ENCODE measurements at places on chromosomes 4 and X.

DNA sequence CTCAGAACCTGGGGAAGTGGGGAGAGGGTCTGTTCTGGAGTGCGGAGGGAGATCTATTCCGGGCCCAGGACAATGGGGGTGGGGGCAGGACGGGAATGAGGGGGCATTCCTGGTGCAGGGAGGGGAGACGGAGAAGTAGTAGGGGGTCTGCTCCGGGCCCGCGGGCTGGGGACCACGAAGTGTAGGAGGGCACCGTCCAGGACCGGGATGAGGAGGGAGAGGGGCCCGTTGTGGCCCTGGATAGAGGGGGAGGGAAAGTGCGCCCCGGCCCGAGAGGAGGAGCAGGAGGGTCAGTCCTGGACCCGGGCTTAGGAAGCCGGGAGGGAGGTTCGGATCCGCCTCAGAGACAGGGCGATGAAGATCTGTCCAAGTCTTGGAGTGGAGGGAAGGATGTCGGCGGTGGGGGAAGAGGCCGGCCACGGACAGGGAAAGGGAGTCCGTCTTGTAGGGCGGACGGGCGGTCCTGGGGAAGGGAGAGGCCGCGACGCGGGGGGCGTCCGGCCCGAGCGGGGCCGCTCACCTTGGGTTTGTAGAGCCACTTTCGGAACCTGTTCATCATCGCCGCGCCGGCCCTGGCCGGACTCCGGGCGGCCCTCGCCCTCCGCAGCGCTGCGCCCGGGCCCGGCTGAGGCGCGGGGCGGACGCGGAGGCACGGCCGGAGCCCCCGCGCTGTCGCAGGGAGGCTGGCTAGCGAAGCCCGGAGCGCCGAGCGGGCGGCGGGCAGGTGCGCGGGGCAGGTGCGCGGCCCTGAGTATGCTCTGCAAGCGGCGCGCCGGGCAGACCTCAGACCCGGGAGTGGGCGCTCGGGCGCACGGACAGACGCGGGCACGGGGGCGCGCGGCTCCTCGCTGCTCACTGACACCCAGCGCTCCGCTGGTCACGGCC, at the start of gene ZFYVE28:
ZFYVE28 (minus strand) TSS at position 881 of the 885 bp plus-strand sequence; CDS start at position 559, 322 bp downstream.
- no peak for DNase-seq

DNA sequence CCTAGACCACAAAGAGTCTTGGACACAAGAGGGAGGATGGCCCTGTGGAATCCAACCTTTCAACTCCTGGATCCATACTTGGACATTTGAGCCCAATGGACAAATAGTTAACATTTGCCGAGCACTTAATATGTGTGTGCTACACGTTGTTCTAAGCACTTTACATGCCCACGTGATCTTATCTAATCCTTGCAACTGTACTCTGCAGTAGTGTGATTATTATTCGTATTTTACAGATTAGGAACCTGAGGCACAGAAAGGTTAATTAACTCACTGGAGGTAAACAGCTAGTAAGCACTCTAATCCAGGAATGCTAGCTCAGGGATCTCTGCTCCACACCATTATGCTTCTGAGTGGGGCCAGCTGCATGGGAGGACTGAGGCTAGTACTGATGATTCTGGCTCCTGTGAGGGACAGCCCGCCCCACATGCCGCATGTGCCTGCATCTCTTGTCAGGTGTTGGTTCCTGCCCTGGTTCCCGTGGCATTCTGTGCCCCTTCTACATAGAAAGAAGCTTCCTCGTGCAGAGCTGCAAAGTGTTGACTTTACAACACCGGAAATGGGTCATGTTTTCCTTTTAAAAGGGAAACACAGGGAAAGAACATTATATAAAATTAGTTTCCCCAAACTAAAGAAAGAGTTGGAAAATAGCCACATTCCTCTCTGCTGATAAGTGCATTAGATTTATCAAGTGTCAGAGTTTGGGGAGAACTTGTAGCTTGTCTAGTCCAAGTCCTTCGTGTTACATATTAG, 34.8 kb downstream of the PLAC1 start:
- no peak for DNase-seq

GRCh38 chr4:81148576-81148975, 66.4 kb downstream of the PRKG2 start:
- no peak for DNase-seq

GRCh38 chrX:40440866-40441265, 139.9 kb upstream of the ATP6AP2 start:
- DNase-seq, result no peak

- DNase-seq, result no peak
These were observed 615.4 kb upstream of the ZFP42 start for GRCh38 chr4:187380181-187380581.

GRCh38 chrX:37679888-37680287, 5.7 kb upstream of the XK start:
- no peak for DNase-seq

DNA sequence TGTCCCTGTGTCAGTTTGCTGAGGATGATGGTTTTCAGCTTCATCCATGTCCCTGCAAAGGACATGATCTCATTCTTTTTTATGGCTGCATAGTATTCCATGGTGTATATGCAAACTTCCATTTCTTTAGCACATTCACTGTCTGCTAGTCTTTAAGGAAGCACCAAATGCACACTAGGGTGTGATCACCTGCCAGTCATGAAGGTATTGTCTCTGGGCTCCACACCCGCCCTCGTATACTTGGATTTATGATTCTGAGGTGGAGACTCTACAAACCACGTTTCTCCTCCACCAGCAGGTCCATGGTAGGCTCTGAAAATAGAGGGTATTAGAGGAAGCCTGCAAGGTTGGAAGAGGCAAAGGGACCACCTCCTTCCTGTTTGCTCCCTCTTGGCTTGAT, 75.9 kb upstream of the MAML3 start:
- no peak for DNase-seq

DNA sequence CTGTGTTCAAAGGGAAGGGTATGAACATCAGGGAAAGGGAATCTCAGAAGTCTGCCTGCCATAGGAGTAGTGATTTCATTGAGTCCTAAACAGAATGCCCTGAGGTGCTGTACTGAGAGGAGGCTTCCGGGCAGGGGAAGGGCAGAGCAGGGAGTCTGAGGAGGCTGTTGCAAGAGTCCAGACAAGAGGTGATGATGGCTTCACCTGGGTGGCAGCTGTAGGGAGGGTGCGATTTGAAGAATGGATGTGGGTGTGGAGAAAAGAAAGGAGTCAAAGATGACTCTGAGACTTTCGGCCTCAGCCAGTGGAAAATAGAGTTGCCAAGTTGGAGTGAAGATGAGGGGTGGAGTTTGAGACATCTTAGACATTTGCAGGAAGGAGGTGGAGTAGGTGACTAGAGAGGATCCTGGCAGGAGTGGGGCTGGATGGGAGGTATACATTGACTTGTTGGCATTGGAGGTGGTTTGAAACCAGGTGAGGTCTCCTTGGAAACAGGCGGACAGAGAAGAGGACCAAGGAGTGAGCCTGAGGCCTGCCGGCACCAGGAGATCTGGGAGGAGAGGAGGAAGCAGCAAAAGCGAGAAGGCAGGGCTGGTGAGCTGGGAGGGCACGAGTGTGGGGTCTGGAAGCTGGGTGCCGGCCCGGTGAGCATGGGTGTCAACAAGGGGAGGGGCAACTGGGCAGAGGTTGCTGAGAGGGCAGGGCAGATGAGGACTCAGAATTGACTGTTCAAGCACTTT, 24.2 kb downstream of the TBC1D14 start:
- DNase-seq, result no peak

DNA sequence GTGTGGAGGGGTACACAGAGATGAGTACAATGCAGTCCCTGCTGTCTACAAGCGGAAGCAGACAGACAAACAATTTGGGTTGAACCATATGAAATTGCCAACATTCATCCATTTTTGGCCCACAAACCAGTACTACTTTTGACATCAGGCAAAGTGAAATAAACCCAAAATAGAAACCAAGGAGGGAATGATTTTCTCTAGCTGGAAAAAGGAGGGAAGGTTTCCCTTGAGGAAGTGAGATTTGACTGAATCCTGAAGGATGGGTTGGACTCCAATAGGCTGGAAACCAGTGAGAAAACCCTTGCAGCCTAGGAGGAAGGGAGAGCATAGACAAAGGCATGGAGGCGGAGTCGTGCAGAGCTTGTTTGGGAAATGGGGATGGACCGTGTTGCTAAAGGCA, 63.5 kb upstream of the PJA1 start:
- DNase-seq, result no peak

DNA sequence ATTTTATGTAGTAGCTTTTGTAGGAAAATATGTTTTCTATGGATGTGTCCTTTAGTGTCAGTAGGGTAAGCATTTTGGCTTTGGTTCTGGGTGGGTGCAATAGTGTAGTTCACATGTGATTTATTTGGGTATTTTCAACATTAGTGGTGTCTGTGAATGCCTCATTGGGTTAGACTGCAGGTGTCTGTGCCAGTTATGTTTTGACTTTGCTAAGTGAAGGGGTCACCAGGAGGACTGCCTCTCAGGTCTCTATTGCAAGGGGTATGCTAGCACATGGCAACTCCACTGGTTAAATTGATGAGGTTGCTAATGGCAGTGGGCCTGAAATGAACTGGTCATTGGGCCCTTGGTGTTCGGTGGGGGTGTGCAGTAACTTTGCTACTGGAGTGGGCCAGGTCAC, 467.1 kb downstream of the NAF1 start:
- no peak for DNase-seq

DNA sequence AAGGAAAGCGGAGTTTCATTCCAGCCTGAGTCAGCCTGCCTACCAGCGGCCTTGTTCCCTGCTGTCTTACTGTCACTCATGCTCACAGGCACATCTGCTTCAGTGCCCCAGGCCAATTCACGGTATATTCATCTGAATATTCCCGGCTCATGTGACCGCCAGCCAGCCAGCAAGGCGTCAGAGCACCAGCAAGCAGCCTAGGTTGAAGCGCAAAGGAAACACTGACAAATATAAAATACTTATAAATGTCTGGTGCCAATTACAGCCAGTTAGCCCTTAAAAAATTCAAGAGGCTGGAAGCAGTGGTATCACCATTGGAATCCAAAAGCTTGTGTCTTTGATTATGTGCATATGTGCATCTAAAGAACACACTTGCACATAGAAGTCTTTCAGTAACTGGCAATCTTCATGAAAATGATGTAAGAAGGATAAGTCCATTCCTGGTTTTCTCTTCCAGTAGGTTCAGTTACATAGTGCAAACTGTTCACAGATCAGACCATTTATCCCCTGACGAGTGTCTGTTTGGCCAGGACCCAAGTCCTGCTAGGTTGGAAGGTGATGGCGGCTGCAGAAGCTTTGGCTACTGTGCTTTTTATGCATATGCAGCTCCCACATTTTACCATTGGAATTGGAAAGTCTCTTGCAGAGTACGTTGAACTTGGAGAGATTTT, 61.3 kb downstream of the LUZP4 start:
- DNase-seq, result no peak

GRCh38 chr4:88600176-88600838, 8.0 kb downstream of the HERC3 start:
- DNase-seq, result no peak

- DNase-seq, result no peak
These were observed at the start of gene MAGEB2 for GRCh38 chrX:30215357-30215843. TSS of gene MAGEB2 (plus strand) at chrX:30215563. CDS start at chrX:30218581, 3,018 bp downstream.

Measured in suprapubic skin (tissue), 4 donors.